Right renal cortex interstitium (tissue), 3 donors: ENCODE measurements at places on chromosomes 3 and 15.

GRCh38 chr3:141939759-141940158 is 63.3 kb downstream of the ATP1B3 start:
- no peak for DNase-seq

DNA sequence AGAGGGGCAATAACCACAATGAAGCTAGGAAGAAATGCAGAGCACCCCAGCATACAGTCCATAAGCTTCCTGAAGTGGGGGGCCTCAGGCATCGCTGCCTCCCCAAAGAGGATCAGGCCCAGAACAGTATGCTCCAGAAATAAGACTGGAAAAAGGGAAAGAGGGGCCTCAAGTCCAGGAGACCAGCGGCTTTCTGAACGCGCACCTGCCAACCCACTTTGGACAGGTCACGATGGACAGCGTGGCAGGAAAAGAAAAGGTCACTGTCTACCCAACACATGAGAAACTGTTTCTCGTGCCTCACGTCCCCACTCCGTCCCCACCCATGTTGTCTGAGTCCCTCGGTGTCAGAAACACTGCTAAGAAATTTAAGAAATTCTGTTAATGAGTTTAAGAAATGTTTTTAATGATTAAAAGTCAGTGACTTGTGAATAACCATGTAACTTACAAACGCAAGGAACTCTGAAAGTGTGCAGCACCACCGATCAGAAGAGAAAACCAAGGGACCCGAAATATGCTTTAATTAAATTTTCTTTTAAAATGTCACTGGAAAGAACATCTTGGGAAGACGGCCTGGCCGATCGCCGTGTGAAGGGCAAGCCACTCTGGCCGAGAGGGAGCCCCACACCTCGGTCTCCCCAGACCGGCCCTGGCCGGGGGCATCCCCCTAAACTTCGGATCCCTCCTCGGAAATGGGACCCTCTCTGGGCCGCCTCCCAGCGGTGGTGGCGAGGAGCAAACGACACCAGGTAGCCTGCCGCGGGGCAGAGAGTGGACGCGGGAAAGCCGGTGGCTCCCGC is 1.7 kb upstream of the PPARG start:
- DNase-seq, result no peak

DNA sequence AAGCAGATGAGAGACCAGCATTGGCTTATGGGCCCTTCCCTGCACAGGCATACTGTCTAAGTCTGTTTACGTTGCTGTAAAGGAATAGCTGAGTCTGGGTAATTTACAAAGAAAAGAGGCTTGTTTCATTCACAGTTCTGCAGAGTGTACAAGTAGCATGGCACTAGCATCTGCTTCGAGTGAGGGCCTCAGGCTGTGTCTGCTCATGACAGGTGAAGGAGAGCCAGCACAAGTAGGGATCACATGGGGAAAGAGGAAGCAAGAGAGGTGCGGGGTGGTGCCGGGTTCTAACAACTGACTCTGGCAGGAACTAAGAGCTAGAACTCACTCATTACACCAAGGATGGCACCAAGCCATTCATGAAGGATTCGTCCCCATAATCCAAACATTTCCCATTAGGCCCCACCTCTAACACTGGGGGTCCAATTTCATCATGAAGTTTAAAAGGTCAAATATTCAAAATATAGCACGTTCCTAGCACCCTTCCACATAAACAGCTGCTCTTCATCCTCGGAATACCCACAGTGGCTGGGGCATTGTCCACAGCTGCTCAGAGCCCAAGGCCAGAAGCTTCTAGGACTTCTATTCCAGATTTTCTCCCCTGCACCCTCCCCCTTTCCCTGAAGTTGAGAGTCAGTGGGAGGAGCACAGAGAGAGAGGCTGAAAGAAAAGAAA is 5.6 kb downstream of the RTP3 start:
- DNase-seq, result no peak

GRCh38 chr3:5041315-5041714 is 62.1 kb downstream of the BHLHE40 start:
- DNase-seq, result no peak

- DNase-seq, result no peak
Measured at GRCh38 chr3:142633073-142633472, 36.9 kb downstream of the PLS1 start.

DNA sequence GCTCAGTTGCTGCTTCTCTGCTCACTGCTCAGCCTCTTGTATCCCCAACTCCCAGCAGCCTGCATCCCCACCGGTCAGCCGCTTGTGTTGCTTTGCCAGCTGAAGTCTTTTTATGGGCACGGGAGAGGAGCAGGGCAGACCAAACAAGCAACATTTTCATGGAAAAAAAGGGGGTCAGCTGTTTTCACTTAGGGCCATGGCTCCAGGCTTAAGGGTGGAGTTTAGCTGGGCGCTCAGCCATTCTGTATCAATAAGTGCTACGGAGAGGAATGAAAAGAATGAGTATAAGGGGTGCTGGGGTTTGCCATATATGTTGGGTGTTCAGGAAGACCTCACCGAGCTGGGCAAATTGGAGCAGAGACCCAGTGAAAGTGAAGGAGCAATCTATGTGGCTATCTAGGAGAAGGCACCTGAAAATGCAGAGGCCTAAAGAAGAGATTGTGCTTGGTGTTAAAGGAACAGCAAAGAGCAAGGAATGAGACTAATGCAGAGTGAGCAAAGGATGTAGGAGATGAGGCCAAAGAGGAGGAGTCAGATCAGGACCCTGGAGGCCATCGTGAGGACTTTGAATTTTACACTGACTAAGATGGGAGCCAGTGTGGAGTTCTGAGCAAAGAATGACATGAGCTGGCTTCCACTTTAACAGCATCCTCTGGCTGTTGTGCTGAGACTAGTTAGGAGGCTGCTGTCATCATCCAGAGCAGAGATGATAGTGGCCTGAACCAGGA is 16.6 kb upstream of the IREB2 start:
- no peak for DNase-seq

GRCh38 chr3:162278834-162279233 is 782.2 kb downstream of the OTOL1 start:
- DNase-seq, result no peak

- no peak for DNase-seq
Measured at GRCh38 chr15:98167722-98168268, 207.3 kb downstream of the ARRDC4 start.

- no peak for DNase-seq
Measured at GRCh38 chr15:44489464-44489863, 47.5 kb upstream of the EIF3J start.

- peak; percentile 40 for DNase-seq
Measured at GRCh38 chr3:136658946-136659682, 93.1 kb downstream of the STAG1 start.

- DNase-seq, result no peak
Measured at GRCh38 chr15:84890670-84891162, 6.3 kb downstream of the SLC28A1 start.

DNA sequence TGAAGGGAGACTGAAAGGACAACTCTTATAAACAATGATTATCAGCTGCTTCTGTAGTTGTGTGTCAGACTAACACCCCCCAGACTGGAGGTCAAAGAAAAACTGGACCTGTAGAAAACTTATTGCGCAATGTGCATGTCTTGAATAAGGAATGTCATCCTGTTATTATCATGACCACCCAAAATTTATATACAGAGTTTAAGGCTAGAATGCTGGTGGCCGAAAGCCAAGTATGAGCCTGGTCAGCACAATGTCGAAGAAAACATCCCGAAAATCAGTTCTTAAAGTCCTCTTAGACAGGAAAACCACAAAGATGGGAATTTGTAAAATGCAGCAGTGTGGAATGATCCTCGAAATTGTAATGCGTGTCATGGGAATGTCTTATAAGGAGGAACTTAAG is 29.3 kb downstream of the RFTN1 start:
- peak; percentile 69 for DNase-seq

DNA sequence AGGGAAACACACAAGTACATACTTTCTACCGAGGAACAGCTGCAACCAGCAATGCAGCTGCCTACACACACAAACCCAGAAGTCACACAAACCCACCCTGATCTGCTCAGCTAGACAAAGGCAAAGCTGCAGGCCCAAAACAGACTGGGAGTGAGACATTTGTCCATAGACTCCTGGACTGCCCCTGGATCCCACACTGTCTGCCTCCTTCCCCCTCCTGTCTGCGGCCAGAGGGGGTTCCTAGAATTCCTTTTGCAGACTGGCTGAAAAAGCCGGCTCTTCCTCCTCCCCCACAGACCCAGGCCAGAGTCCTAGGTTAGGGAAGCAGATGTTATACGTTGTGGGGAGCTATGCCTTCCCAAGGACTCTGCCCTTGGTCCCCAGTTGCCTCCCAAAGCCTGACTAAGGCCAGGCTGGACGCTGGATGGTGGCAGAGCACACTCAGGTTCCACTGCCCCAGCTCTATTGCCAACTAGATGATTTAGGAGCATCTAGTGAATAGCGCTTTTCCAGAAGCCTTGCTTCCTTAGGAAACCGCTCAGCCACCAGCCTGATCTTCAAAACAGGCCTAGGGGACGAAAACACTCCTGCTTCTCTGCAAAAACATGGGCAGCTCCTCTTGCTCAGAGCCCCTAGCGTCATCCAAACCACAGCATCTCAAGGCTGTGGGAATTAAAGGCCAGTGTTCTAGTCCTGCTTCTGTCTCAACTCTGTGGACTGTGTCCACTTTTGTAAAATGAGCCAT is 37.4 kb upstream of the CILP start:
- DNase-seq, result no peak

DNA sequence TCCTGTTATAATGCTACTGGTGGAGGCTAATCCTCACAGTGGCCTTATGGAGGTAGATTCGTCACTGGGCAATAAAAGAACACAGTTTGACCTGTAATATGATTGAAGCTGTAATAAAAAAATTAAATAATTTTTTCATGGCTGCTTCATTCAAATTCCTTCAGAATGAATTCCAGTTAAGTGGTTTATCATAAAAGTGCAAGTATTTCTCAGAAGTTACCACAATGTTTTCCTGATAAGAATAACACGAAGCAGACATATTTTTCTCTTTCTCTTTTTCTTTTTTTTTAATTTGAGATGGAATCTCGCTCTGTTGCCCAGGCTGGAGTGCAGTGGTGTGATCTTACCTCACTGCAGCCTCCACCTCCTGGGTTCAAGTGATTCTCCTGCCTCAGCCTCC is 15.6 kb downstream of the B4GALT4 start:
- no peak for DNase-seq

DNA sequence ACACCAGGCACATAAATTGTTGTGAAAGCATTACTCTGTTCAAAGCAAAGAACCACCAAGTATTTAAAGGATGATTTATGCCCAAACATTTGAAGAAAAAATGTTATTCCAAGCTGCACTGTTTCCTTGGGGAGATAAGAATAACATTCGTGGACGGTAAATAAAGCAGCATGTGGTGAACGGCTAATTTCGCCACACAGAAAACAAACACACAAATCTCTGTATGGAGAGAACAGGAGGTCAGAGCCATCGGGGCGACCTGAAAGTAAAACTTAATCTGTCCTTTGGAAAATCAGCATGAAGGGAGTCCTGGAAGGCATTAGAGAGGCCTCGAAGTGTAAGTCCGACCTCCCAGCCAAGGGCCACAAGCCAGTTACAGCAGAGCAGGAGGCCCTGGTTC is 27.1 kb upstream of the GABRG3 start:
- peak; percentile 41 for DNase-seq
